ENCODE measurements at places on chromosomes 3 and 15.

GRCh38 chr3:37920156-37920699 is 58.5 kb downstream of the CTDSPL start:
- no peak for DNase-seq

GRCh38 chr3:187750513-187751123 is 5.3 kb upstream of the BCL6 start:
- no peak for DNase-seq

DNA sequence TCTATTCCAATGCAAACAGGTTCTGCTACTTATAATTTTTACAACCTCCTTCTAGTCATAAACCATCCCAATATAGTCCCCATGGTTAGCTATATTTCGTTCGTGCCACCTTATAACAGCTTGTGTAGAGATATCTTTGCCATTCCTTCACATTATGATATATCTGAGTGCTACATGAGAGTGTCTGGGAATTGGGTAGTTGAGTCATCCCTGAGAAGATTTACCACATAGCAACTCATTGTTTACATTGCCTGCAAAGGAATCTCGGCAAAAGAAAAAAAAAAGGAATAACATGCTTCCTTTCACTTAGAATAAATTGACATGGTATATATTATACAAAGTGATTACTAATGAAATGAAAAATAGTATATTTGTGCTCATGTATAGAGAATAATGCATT is 86.0 kb upstream of the VGLL3 start:
- DNase-seq = no peak

DNA sequence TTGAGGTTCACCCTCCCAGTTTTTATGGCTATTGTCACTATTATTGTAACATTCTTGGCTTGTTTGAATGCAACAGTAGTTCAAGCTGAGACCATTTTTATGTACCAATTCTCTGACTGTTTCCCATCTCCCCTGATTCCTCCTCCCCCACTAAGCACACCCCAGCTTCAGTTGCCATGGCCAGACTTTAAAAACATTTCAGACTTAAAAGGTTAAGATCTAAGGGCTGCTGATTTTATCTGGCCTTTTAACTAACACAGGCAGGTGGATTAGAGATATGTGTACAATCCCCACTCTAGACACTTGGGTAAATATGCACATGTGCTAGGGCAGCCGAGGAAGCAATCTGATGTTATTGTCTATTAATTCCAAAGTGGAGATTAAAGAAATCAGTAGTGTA is 386.3 kb upstream of the NR2F2 start:
- no peak for DNase-seq

DNA sequence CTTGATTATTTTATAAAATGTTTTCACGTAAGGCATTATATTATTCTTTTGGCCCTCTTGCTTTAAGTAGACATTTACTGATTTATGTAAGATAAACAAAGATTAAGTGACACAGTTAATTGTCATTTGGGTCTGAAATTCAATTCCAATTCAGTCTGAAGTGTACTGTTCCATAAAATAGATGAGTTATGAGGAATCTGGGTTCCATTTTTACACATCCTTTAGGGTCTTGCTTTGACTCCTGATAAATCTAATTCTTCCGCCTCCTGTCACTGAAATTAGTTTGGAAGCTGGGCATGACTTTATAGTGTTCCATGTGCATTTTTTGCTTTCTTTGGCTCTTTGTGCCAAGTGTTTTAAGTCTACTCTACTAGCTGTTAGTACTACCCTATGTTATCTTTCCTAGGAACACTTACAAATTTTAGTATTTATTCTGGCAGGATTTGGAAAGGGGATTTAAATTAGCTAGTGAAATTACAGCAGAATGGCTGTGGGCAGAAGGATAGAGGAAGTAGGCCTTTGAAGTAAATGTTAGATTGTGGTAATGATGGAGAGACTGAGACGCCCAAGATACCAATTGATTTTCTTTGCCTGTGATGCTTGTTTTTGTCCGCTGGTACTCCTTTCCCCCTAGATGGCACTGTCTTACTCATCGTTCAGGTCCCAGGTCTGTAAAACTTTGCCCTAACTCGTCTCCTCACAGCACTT is 14.3 kb downstream of the ARL8B start:
- peak; percentile 21 for DNase-seq

GRCh38 chr15:99716540-99717095 is 16.6 kb downstream of the LYSMD4 start:
- DNase-seq = no peak

DNA sequence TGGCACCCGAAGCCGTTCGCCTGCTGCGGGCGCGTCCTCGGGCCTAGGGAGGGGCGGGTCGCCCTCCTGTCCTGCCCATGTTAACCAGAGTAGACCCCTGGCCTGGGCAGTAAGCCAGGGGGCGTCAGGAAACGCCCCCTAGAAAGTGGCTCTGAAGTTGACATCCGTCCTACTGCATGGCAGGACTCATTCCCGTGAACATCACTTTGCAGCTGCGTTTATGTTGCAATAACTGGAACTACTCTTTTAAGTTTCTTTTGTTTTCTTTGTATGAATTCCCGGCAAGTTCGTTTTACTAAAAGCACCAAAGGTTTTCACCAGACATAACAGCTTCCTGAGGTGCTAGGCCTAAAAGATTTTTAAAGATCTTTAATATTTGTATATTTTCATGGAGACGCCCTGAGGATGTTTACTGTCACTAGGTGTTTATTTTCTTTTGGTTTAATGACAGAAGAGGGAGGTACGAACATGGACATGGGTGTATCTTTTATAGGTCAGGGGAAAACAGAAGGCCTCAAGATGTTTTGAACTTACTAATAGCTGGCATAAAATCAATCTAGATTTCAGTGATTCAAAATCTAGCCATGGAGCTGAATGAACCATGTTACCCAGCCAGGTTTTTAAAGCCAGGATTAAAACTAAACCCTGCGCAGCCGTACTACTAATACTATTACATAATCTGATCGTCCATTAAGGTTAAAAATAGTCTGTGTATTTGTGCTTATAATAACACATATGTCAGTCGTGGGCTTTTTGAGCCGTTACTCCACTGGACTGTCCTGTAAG is 1.0 kb downstream of the C15orf61 start:
- no peak for DNase-seq

- DNase-seq = no peak
Observed at GRCh38 chr15:39404767-39405181, 176.1 kb upstream of the THBS1 start.

DNA sequence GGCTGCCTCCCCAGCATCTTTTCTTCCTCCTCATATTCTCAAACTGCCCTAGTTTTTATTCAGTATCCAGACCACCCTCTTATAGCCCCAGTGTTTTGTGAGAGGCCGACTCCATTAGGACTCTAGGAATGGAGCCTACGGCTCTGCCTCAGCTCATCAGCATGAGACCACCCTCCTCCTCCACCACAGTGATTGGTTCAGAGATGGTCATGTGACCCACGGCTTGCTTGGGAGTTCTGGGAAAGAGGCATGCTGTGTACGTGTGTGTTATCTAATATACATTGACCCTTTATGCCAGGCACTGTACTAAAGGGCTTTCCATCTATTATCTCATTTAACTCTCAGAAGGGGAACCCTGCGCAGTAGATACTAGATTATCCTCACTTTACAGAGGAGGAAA is 17.8 kb upstream of the CMTM7 start:
- DNase-seq = no peak

DNA sequence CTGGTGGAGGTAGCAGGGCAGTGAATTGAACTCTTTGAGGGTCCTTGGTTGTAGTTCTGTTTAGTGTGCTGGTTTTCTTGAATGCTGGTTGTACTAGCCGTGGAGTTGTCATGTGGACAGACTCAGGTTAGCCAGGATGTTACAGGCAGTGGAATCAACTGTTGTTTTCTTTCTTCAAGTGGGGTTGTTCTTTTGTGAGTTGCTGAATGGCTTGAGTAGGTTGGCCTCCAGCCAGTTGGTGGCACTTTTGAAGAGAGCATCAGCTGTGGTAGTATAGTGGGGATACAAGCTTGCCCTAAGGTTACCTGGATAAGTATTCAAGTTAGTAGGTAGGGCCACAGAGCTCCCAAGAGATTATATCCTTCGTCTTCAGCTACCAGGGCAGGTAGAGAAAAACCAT is 31.8 kb upstream of the RARB start:
- DNase-seq = no peak

DNA sequence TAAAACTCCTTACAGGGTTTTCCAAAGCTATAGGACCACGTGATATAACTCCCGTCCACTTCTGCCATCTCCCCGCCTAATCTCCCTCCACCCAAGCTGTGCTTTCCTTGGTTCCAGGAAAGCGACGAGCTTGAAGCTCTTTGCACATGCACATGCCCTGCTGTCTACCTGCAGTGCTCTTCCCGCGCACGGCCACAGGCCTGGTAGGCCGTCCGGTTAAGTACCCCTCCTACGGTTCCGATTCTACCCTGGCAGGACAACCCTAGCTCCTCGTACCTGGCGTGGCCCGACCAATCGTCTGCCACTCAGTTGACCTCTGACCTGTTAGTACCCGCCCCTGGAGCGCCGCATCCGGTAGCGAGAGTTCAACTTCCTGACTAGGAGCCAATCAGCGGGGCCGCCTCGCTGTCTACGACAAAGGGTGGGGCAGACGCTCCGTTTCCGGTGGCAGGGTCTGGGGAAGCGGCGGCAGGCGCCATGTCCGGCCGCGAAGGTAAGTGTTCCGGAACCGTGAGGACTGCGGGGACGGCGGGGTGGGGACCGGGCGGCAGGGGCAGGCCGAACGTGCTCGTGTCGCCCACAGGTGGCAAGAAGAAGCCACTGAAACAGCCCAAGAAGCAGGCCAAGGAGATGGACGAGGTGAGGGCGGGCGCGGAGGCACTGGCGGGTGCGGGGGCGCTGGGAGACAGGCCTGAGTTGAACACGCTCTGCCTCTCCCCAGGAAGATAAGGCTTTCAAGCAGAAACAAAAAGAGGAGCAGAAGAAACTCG is at the start of the genes CCDC51 and TMA7:
CCDC51 (minus strand) TSS at position 300 of the 770 bp plus-strand sequence. CDS start 4,991 bp downstream, outside the sequence.
TMA7 (plus strand) TSS at position 438 of the 770 bp plus-strand sequence; CDS start at position 478, 40 bp downstream.
- DNase-seq = peak; percentile 98

GRCh38 chr3:61378311-61378710 is 127.1 kb upstream of the FHIT start:
- no peak for DNase-seq

- DNase-seq = no peak
Observed at GRCh38 chr3:41247055-41248004, 48.0 kb downstream of the CTNNB1 start.

- no peak for DNase-seq
Observed at GRCh38 chr3:101762041-101762646, 16.9 kb upstream of the NXPE3 start.

DNA sequence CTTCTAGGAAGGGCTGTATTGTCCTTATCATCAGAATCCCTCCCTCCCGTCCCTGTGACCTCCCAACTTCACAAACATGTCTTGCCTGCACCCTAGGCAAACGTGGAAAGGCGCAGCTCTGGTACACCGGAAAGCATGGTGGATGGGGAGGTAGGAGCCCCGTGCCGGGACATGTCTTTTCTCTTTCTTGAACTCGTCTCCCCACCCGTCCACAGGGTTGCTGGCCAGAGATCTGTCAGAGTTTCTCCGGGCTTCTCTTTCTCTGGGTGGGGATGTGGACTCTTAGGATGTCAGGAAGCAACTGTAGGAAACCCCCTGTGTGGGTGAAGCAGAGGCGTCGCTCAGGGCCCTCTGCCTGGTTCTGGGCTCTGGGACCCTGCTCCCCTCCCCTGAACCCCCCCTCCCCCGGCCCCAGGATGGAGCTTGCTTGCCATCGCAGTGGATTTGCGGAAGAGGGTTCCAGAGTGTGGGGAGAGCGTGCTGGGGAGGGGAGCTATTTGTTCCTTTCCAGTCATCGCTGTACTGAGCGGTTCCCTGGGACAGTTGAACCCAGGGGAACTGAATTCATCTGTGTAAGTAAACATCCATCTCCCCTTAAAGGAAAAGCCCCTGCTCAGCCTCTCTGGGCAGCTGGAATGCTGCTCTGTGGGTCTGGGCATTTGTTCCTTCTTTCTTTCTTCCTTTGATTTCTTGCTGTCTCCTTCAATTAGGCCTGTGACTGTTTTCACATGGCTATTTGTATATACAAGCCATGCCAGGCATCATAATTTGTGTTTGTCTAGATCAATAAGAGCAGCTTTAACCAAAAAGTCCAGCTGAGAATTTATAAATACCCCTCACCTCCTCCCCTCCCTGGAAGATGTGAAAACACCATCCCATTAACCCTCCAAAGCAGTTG is 72.8 kb downstream of the SMAD3 start:
- DNase-seq = no peak

GRCh38 chr15:84681831-84682230 is 23.8 kb upstream of the NMB start:
- no peak for DNase-seq

- no peak for DNase-seq
Observed at GRCh38 chr3:105835606-105836005, 33.2 kb downstream of the CBLB start.

DNA sequence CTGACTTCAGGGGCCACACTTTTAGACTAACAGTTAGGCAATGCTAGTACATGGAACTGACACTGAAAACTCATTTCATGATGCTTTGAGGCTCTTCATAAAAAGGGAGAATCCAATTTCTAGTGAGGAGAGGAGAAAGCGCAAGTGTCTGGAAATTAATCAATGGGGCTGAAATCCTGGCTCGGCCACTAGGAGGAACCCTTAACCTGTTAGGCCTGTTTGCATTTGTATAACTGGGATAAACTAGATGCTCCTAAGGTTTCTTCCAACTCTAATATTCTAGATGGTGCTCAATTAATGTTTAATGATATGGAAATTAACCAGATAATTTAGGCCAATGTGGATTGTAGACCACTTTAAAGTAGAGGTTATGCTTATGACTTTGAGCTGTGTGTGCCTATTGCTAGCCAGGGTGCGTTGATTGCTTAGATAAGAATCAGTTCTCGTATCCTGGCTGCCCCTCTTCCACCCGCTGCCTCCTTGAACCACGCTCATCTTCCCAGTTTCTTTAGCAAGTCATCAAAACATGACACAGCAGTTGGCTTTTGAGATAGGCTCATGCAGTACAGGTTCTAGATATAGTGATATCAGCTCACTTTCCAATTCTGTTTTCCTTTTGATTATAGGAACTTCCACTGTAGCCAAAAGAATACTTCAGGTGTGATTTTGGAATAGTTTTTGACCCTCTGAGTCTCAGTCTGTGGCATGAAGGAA is 16.8 kb upstream of the CRBN start:
- no peak for DNase-seq

DNA sequence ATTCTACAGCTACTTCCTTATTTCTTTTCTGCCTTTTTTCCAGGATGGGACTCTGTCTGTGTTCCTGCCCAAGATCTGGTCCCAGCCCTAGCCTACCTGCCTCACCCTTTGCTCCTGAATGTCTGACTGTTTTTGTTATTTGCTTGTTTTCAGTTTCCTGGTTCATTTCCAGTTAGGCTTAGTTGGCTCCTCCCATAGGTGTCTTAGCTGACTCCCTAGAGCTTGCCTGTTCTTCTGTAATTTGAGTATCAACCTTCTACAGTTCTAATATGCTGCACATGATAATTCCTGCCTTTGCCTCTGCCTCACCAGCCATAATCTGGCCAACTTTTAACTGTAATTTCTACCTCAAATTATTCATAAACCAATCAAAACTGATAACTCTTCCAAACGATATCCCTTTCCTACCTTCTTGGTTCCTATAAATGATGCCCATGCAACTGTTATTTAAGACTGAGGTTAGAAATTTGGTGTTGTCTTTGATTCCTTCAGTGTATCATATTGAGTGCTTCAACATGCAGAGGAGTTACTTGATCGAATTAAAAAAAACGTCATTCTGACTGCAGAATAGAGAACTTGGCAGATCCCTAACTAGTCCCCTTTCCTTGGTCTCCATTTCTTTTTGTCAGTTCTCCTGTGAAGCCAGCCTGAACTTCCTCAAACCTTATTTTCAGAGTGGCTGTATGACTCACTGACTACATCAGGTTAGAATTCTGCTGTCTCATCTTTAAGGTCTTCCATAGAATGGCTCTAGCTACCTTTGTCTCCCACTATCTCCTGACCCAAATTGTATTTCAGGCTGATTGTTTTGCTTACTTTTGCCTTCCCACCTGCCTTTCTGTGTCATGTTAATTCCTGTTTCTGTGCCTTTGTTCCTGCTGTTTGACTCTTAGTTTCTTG is 8.4 kb downstream of the GOLM2 start:
- no peak for DNase-seq

All from activated gamma-delta T cell treated with Interleukin-2 at 50 U/mL for 16 hours (primary cell).